Stimulated activated CD4-positive, alpha-beta T cell treated with anti-CD3 and anti-CD28 coated beads, Interleukin-1b, Interleukin-23, amount 100 ng/mL, for 24 hours (primary cell): ENCODE measurements at places on chromosomes 1 and 21.

- DNase-seq = no peak
Observed at GRCh38 chr1:244350027-244350426, 101.7 kb downstream of the ADSS2 start.

DNA sequence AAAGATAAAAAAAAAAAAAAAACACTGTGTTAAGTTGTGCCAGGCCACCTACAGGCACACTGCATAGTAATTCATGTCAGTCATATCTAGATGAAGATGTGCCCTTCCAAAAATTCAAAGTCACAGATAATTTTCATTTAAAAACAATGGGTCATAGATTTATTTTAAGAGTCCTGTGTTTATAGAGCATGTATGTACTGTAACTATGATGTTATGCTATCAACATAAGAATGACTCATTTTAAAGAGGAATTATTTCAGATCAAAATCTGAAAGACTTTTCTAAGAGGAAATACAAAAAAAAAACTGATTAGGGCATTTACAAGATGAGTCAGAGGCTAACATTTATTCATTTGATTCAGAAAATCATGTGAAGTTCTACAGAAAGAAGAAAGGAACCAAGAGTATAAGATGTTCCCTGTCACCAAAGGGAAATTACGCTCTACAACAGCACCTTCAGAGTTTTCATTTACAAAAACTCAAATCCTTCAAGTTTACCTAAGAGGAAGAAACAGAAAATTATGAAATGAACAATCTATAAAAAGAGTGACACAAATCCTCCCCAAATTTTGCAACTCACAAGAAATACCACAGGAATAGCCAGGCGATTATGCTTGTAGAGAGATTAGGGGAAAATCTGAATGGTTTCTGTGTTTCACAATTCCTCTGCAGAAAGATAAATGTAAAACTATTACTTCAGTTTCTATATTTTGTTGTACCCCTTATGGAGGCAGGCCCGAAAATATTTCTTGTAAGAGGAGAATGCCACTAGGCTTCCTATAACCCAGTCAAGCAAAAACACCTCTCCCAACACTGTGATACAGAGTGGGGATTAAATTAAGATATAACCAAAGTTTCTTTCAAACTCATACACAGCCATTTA, 13.8 kb downstream of the TP53BP2 start:
- DNase-seq = no peak

DNA sequence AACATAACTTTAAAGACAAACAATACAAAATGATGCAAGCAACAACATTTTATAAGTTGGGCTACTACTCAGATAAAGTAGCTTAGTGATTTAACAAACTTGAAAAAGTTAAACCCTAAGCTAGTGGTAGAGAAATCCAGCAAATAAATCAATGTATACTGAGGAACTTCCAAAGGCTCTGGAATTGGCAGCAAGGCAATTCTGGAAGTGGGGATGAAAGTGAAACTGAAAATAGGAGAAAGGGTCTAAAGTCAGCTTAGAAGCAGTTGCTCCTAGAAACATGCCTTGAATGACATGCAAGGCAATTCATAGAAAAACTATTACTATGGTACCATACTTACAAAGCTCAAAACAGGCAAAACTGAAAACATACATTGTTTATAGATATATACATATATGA, 90.0 kb upstream of the CAMK1G start:
- no peak for DNase-seq

DNA sequence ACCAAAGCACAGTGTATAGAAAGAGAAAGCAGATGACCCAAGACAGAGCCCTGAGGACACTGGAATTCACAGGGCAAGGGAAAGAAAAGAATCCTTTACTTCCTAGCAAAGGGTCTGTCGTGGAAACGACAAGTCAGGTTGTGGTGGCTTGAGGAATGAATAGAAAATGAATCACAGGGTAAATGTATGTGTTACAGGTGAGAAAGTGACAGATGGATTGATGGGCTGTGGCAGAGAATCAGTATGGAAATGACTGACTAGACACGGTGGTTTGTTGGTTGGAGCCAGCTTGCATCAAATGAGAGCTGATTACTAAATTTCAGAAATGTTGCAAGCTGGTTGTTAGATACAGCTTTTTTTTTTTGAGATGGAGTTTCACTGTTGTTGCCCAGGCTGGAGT, 46.9 kb downstream of the PTP4A2 start:
- no peak for DNase-seq

GRCh38 chr1:27650171-27650538, 15.2 kb upstream of the FGR start:
- no peak for DNase-seq

DNA sequence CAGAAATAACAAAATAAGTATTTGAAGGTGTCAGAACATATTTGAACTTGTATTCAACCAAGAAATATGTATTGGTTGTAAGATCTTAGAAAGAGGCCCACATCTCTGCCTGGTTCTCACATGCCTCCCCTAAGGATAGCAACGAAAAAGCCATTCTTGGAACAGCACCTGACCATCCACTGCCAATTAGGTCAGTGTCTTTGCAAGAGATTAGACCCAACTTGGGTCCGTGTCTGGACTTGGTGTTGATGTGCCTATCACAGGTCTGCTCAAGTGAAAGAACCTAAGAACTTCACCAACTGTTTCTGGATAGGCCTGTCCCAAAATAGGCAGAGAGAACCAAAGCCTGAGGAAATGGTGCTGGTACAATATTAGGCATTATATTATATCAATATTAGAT, 46.0 kb upstream of the COG2 start:
- DNase-seq = no peak

- no peak for DNase-seq
Observed at GRCh38 chr1:27318596-27318995, 3.4 kb upstream of the TMEM222 start.

GRCh38 chr1:222043444-222044292, 301.8 kb upstream of the DUSP10 start:
- DNase-seq = no peak

- DNase-seq = no peak
Observed at GRCh38 chr1:88061492-88062177, 622.4 kb upstream of the PKN2 start.

GRCh38 chr1:101161619-101162018, 75.2 kb upstream of the S1PR1 start:
- DNase-seq = no peak
